Hematopoietic multipotent progenitor cell treated with erythropoietin and hydrocortisone succinate and interleukin-3 and kit ligand, for 15 days (in vitro differentiated cells): ENCODE measurements at places on chromosomes 2 and 18.

GRCh38 chr2:227402959-227403358 is 15.2 kb upstream of the SCYGR1 start:
- no peak for DNase-seq

DNA sequence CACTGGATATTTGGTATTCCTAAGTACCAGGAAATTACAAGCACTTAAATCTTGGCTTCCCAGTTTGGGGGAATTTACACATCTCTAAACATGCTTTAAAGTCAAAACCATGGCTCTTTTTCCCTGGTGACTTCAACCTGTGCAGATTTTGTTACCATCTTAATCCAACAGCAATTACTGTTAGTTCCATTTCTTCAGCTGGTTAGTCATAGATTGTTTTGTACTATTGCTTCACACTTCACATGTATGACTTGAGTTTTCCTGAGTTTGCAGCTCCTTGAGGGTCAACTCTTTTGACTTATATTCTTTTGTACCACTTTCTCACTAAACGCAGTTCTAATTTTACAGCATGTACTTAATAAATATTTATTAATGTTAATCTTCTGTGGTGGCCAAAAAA is 203.4 kb upstream of the RND3 start:
- no peak for DNase-seq

- DNase-seq = no peak
Observed at GRCh38 chr18:37535968-37536367, 29.6 kb downstream of the CELF4 start.

- no peak for DNase-seq
Observed at GRCh38 chr2:75142081-75142480, 57.2 kb downstream of the TACR1 start.

- DNase-seq = no peak
Observed at GRCh38 chr2:49167131-49167530, 12.8 kb upstream of the FSHR start.

DNA sequence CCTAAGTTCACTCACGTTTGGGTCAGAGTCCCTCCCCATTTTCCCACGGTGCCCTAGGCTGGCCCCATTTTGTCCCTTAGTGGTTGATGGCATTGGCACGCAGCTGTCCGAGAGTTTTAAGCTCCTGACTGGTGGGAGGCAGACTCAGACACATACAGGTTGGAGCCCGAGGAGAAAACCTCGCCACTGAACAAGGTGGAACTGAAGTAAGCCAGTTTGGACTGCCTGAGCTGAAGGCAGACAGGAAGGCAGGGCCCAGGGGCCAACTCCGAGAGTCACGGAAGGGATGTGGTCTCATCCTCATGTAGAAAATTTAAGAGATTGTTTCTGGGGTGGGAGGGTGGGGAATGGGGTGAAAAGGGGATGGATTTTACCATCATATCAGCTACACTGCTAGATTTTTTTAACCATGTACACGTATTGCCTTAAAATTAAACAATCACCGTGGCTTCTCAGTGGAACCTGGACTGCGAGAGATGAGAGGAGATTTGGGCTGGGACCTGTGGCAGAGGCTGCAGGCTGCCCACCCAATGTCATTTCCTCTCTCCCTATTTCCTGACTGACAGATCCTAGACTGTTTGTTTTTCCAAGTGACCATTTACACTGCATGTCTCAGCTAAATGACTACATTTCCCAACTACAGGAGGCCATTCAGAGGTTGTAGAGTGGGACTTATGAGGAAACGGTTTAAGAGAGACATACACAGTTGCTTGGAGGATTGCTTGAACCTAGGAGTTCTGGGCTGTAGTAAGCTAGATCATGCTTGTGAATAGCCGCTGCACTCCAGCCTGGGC is 19.4 kb upstream of the NMUR1 start:
- no peak for DNase-seq

- DNase-seq = no peak
Observed at GRCh38 chr2:118055512-118056164, 32.6 kb upstream of the INSIG2 start.

- DNase-seq = no peak
Observed at GRCh38 chr18:45821711-45822110, 3.8 kb upstream of the SIGLEC15 start.
